ENCODE measurements at places on chromosomes 5 and 9. TPM values are rescaled to one million over a fixed set of nuclear protein-coding genes. Genes with fewer than 3 reads are reported as not detected.

GRCh38 chr5:124847907-124848306 lies 101.5 kb upstream of the ZNF608 start:
- no peak for DNase-seq

DNA sequence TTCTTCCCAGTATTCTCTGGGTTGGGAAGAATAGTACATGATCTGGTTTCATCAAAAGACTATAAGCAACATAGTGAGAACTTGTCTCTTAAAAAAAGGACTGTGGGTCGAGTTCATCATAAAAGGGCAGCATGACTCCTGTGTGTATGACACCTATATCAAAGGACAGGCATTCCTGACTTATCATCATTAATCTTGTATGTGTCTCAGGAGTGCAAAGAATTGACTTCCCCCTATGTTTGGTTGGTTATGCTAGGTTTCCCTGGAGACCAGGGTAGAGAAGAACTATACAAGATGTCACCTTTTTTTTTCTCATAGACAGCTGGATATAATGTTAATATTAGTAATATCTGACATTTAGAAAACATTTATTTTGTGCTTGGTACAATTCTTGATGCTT lies 173.1 kb upstream of the ANKRD55 start:
- no peak for DNase-seq

Gene IFNA10
- not detected for total RNA-seq

Gene ITGA2
- 101 TPM for total RNA-seq

Gene TMEM203
- 28.8 TPM for total RNA-seq

All from Calu3 (cell line).